ENCODE measurements at places on chromosomes 1 and 21. TPM values are rescaled to one million over a fixed set of nuclear protein-coding genes. Genes with fewer than 3 reads are reported as not detected.

OR2T2 gene
- total RNA-seq: not detected

GRCh38 chr1:183247931-183248330 is 61.9 kb downstream of the LAMC2 start:
- DNase-seq: no peak

DNA sequence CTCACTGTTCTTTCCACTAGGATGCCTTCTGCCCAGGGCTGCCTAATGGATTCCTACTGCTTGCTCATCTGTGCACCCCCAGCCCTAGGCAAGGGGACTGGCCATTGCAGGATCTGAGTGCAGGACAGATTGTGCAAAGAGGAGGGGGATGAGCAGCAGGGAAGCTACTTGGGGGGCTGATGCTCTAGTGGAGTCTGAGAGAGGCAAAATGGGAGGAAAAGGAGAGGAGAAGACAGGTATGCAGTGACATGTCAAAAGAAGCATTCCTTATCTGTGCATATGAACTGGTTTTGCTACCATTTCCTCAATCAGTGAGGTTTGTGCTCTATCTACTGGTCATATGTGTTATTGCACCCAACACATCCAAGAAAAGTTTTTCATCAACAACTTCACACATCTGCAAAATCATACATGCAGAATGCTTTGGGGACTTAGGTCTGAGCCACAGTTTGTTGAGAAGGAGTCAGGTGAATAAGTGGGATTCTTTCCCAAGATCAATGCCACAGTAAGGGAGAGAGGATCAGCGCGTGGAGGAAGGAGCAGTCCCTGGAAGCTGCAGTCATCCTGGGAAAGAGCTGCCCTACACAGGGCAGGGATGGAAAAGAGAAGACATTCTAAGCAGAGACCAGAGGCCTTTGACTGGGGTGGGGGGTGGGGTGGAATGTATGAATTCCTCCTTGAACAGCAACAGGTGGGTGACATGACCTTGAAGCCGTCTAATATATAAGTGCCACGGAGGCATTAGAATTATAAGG is 14.4 kb downstream of the SLC5A9 start:
- DNase-seq: no peak

- no peak for DNase-seq
These were observed 54.2 kb downstream of the HMCN1 start for GRCh38 chr1:185788386-185788785.

GRCh38 chr21:33998809-33999208 is 74.6 kb upstream of the MRPS6 start:
- DNase-seq: no peak

TGFBR3 gene
- total RNA-seq: 90.0 TPM

- peak; percentile 90 for DNase-seq
These were observed 673 bp downstream of the PIK3C2B start for GRCh38 chr1:204493984-204494280.
